ENCODE measurements at places on chromosomes 3 and 15. TPM values are rescaled to one million over a fixed set of nuclear protein-coding genes. Genes with fewer than 3 reads are reported as not detected.

ABCF3 gene
- total RNA-seq = 67.6 TPM

SLMAP gene
- 64.0 TPM for total RNA-seq

CA12 gene
- not detected for total RNA-seq

SCN11A gene
- total RNA-seq = 0.08 TPM

FEZF2 gene
- total RNA-seq = not detected

LRRIQ4 gene
- 0.17 TPM for total RNA-seq

KLHDC8B gene
- total RNA-seq = 2.0 TPM

COLQ gene
- 0.84 TPM for total RNA-seq

TMEM158 gene
- not detected for total RNA-seq
